ENCODE measurements at places on chromosomes 1 and 21. TPM values are rescaled to one million over a fixed set of nuclear protein-coding genes. Genes with fewer than 3 reads are reported as not detected.

The S100A3 gene
- 2.8 TPM for total RNA-seq

The FCRL6 gene
- not detected for total RNA-seq

The RCSD1 gene
- 1.7 TPM for total RNA-seq

The CLDN17 gene
- total RNA-seq = not detected

The HSPB7 gene
- 3.3 TPM for total RNA-seq

The WLS gene
- 116 TPM for total RNA-seq

The TSPAN1 gene
- total RNA-seq = 0.56 TPM

The CFHR1 gene
- total RNA-seq = 0.19 TPM

The HES4 gene
- total RNA-seq = 7.6 TPM
